ENCODE measurements at places on chromosomes 4 and X.
A peak's percentile ranks its signal among the peaks of the same experiment; 100 is the strongest.

GRCh38 chr4:17027495-17027894 is 129.1 kb upstream of the LDB2 start:
- DNase-seq: no peak

DNA sequence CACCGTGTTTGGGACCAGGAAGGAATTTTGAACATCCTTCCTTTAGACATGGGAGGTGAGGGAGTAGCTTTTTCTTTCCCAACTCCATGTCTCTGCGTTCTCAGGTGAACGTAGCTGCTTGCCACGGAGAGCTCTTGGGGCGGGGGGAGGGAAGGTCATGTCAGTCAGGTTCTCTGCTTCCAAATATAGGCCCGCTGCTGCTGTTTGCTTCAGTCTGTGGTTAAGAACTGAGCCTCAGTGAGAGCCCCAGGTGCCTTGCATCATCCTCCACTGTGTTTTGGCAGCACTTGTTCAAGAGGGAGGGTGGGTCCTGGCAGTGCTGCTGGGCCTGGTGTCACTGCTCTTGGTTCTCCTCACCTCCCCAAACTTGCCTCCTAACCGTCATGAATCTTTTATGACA is 46.5 kb downstream of the HADH start:
- DNase-seq: no peak

- no peak for DNase-seq
These were observed 822 bp upstream of the PFKFB1 start for GRCh38 chrX:54994668-54995351.

DNA sequence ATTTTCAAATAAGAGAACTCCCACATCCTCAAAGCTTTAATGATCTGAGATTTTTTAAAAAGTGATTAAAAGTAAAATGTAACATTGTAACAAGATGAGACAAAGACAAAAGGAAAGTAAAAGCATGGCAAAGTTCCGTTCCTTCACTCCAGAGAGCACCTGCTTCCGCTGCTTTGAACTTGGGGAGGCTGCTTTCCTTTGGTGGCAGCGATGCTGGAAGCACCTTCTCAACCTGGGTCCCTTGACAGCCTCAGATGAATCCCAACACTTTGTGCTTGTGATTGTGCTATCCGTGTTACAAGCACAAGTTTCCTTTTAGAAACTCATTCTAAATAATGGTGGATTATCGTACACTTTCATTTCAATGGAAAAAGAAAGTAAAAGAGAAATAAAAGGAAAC is 59.7 kb downstream of the HADH start:
- no peak for DNase-seq

DNA sequence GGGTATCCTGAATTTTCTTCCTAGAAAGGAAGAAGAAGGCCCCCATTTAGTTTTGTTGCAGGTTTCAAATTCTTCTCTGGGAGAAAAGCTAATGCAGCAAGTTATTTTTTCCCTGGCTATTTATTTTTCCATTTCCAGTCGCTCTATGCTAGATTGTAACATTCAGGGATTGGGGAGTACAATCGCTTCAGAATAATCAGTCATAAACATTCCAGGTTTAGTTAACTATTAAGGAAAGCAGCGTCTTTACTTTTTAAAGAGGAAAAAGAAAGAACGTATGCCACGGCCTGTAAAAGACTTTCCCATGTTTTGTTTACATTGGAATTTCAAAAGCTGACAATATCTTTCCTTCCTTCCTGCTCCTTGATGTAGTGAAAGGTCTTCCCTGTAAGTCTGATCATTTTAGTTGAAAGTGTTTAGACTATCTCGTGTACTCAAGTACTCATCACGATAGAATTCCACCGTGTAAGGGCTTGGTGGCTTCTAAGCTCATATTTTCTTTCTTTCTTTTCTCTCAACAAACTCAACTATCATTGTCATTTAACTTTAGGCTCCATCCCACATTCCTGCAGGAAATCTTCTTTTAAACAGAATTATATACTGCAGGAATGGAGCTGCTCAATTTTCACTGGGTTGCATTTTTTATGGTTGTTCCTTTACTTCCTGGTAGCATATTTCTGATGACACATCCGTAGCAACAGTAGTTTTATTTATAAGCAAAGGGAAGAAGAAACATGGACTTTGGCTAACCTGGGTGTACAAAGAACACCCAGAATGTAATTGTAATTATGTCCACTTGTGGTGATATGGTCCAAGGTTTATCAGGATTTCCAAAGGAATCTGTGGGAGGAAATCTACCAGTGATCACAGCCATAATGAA is 213.1 kb upstream of the FAT1 start:
- no peak for DNase-seq

DNA sequence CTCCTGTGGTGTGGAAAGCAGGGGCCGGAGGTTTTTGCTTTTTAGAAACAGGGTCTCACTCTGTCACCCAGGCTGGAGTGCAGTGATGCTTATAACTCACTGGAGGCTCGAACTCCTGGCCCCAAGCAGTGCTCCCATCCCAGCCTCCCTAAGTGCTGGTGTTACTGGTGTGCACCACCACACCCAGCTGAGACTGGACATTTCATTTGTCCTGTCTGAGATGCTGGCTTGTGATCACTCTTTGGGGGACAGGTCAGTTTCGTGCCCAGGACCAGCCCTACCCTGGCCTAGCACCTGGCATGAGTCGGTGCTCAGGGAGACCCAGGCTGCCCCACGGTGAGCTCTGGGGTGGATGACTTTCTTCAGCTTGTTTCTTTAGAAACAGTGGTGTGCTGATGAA is 11.3 kb downstream of the PSAPL1 start:
- DNase-seq: no peak

GRCh38 chr4:88035292-88035691 is 27.9 kb downstream of the PKD2 start:
- DNase-seq: no peak

GRCh38 chr4:173505924-173506518 is 24.0 kb downstream of the HAND2 start:
- no peak for DNase-seq

GRCh38 chrX:119763181-119763580 is 4.8 kb downstream of the SOWAHD start:
- DNase-seq: no peak

- DNase-seq: peak; percentile 77
These were observed 528 bp upstream of the SNCA start for GRCh38 chr4:89837385-89837992.

Data from C1 segment of cervical spinal cord (tissue), 14 donors.